Left renal pelvis (tissue), 4 donors: ENCODE measurements at places on chromosomes 16 and 17. TPM values are rescaled to one million over a fixed set of nuclear protein-coding genes. Genes with fewer than 3 reads are reported as not detected.

The CD300LF gene
- polyA plus RNA-seq: 0.23 TPM

The ACSM2A gene
- 1.3 TPM for polyA plus RNA-seq

The ZMYND15 gene
- polyA plus RNA-seq: 0.72 TPM

The OR2C1 gene
- polyA plus RNA-seq: 0.57 TPM

DNA sequence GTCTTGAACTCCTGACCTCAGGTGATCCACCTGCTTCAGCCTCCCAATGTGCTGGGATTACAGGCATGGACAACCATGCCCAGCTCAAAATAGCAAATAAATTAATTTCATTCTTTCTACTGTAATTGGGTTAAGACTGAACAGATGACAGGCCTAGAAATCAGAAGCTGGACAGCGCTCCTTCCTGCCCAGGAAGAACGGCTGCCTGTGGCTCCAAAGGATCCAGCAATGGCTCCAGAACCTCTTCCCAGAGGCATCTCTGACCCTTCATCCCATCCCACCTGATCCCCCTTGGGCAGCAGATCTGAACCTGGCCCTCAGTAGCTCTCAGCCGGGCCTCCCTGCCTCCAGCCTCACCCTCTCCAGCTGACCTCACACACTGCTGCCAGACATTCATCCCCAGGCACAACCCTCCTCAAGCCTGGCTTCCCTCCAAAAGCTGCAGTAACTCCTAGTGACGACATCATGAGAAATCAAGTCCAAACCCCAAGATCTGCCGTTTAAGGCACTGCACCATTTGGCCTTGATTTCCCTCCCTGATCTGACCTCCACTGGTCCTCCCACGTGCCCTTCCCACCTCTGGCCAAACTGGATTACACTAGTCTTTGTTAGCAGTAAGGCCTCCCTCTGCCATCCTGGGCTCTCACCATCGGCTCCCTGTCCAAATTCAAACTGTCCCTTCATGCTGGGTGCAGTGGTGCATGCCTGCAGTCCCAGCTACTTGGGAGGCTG lies 3.1 kb upstream of the MIF4GD start:
- no peak for DNase-seq

DNA sequence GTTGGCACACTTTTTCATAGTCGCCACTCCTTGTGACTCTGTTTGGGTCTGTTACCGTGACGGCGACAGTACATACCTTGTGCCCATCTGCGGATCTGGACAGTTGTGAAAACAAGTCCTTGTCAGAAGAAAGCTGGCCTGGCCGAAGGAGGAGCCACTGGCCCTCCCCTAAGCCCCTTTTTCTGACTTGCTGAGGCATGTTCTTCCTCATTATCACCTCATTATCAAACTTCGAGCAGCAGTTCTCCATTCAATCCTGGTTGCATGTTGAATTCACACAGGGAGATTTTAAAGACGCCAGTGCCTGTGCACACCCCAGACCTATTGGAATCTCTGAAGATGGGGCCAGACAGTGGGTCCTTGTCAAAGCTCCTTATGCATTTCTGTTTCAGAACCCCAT lies 61.1 kb downstream of the CYLD start:
- no peak for DNase-seq

DNA sequence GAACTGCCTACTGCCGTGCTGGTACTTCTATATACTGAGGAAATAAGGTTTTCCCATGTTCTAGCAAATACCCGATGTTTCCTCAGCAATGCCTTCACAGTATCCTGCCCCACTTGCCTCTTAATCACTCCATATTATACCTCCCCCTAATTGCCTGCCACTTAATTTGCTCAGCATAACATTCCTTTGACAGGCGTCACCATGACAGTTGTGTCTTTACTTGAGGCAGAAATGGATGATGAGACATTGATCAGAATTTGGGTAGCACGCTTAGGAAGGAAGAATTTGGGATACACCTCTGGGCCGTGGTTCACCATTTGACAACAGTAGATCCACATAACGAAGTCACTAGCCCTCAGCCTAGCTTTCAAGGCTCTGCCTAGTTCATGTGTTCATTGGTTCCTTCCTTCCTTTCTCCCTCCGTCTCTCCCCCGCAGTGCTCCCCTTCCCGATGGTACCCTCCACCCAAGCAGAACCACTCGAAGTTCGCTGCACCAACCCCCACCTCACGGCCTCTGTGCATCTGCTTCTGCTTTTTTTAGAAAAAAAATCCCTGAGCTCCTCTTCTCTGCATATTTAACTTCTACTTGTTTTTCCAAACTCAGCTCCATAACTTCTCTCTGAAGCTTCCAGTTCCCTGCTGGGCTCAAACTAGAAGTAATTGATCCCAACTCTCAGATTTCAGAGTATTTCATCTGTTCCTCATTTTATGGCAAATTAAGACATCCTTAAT lies 19.4 kb downstream of the IQCK start:
- no peak for DNase-seq

DNA sequence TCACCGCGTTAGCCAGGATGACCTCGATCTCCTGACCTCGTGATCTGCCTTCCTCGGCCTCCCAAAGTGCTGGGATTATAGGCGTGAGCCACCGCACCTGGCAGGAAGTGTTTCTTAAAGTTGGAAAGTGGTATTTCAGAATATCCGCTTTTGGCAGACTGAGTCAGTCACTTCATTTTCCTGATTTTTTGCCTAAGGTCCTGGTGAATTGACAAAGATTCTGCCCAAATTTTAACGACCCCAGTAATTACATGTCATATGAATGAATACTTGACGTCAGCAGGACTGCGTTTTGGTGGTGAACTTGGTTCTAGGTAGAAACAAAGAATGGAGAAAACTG lies 4.5 kb upstream of the BRCA1 start:
- DNase-seq: no peak

DNA sequence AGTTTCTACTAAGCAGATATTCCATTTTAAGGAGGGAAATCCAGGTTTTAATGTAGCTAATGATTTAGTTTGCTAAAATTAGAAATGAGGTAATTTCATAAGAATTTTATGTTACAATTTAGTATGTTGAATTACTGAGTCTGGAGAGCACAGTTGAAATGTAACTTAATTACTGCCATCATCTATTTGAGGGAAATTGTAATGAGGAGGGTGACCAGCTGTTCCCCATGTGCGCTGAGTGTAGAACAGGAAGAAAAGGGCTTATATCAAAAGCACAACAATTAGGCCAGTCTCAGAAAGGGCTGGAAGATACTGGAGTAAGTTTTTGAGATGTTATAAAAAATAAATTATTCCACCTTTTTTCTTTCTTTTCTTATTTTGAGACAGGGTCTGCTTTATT lies 735.1 kb upstream of the GOT2 start:
- no peak for DNase-seq

- no peak for DNase-seq
Observed at GRCh38 chr17:81170727-81171494, 4.9 kb upstream of the AATK start.

GRCh38 chr17:83030432-83030831 lies 49.0 kb upstream of the METRNL start:
- no peak for DNase-seq

DNA sequence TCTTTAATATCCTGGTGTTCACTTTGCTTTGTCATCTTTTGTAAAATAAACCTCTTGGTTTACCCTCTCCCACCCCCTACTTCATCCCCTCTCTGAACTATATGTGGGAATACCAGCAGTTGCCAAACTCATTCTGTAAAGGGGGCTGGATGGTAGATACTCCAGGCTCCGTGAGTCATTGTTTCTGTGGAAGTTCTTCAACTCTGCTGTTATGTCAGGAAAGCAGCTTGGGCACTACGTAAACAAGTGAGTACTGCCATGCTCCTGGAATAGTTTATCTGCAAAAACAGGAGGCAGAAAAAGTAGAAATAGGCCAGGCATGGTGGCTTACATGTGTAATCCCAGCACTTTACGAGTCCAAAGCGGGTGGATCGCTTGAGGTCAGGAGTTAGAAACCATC lies 17.6 kb downstream of the MVP start:
- DNase-seq: no peak

- no peak for DNase-seq
Observed at GRCh38 chr16:17018585-17018939, 452.2 kb downstream of the XYLT1 start.

DNA sequence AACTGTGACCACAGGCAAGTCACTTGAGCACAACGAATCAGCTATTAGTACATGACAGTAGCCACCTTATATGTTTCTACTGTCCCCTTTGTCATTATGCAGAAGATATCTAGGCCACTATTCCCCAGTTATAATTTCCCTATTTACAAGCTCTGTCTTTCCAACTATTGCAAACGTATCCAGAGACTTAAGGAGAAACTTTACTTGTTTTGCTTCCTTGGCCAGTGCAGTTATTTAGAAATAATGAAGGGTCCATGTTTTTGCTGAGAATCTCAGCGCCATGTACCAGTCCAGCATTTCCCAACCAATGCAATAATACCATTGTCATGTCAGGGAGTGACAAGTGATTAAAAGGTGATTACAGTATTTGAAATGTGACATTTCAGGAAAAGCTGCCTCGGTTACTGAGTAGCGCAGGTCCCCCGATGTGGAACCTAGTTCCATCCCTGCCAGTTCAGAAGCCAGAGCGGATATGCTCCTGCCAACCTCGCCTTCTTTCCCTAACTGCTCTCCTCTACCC lies 743 bp downstream of the ZNF624 start:
- DNase-seq: peak; percentile 6

DNA sequence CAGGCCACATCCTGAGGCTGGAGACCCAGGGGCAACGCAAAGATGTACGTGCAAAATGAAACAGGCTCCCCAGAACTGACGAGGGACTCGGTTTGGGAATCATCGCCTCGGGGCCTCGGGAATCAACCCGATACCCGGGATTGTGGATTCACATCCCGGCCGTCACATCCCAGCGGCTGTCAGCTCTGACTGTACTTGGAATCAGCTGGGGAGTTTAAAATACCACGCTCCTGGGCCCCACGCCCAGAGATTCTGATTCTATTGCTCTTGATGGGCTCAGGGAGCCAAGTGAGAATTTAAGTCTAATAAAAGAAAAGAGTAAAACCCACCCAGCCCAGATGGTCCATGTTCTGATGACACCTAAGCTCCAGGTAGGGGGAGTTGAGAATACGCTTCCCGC lies 42.2 kb downstream of the MRM3 start:
- DNase-seq: no peak
